ENCODE measurements at places on chromosomes 11 and 22. TPM values are rescaled to one million over a fixed set of nuclear protein-coding genes. Genes with fewer than 3 reads are reported as not detected.

OR4C12 gene
- not detected for total RNA-seq

PANX2 gene
- total RNA-seq, result 1.7 TPM

PGGHG gene
- total RNA-seq, result 13.2 TPM

VSIG10L2 gene
- not detected for total RNA-seq

ACCS gene
- 4.8 TPM for total RNA-seq

MRGPRX3 gene
- not detected for total RNA-seq

SCN2B gene
- not detected for total RNA-seq

OR10D3 gene
- under 0.01 TPM for total RNA-seq

PRR5L gene
- 9.8 TPM for total RNA-seq

MTFP1 gene
- 30.1 TPM for total RNA-seq

TSGA10IP gene
- total RNA-seq, result not detected

FZD4 gene
- 254 TPM for total RNA-seq

SPON1 gene
- not detected for total RNA-seq

GRIK4 gene
- 0.07 TPM for total RNA-seq

HBG1 gene
- total RNA-seq, result not detected

AGBL2 gene
- total RNA-seq, result 0.07 TPM

USP2 gene
- 0.13 TPM for total RNA-seq

CNGA4 gene
- 0.07 TPM for total RNA-seq
